NCI-H1694 treated with DMSO at 0.1 percent for 48 hours (cell line): ENCODE measurements at places on chromosomes 2 and 18.

- no peak for DNase-seq
These were observed 62.5 kb downstream of the CENPO start for GRCh38 chr2:24855726-24856125.

GRCh38 chr2:15147591-15147990, 413.5 kb downstream of the NBAS start:
- no peak for DNase-seq

DNA sequence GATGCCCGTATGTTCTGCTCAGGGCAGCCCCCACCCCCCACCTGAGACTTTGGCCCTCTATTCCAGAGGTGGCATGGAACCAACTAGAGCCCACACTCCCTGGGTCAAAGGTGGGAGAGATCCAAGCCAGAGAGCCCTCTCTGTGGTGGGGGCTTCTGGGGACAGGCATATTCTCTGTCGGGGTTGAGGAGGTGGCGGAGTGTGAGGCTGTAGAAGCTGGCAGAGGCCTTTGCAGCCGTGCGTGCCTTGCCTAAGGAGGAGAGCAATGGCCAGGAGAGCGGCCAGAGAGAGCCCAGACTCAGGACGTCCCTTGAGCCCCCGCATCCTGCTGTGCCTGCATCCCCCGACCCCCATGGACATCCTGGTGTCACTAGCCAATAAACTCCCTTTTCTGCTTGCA, 79.2 kb upstream of the HPCAL1 start:
- no peak for DNase-seq

DNA sequence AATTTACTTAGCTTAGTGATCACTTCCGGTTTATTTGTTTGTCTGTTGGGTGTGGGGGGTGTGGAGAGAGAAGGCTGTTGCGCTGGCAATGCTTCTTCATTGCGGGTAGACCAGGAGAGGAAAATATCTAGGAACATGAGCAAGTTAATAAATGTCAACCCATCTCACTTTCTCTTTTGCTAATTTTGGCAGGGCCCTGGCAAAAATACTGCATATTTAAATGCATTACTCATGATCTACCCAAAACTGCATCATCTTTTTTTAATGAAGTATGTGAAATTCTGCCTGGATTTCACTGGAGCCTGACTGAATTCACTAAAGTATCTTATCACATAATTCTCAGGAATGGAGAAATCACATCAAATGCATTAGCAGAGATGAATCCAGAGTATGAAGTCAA, 1131.0 kb upstream of the NXPH2 start:
- no peak for DNase-seq

- peak; percentile 57 for DNase-seq
These were observed 19.1 kb upstream of the ARHGAP25 start for GRCh38 chr2:68715353-68716041.

DNA sequence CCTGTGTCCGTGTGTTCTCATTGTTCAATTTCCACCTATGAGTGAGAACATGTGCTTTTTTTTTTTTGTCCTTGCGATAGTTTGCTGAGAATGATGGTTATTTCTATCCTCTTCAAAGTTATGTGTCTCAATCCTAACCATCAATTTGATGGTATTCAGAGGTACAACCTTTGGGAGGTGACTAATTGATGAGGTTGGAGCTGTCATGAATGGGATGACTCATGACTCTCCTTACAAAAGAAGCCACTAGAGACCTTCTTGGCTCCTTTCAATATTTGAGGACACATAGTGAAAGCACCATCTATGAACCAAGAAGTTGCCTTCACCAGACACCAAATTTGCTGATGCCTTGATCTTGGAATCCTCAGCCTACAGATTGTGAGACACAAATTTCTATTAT, 677.1 kb upstream of the DDX18 start:
- DNase-seq: no peak

DNA sequence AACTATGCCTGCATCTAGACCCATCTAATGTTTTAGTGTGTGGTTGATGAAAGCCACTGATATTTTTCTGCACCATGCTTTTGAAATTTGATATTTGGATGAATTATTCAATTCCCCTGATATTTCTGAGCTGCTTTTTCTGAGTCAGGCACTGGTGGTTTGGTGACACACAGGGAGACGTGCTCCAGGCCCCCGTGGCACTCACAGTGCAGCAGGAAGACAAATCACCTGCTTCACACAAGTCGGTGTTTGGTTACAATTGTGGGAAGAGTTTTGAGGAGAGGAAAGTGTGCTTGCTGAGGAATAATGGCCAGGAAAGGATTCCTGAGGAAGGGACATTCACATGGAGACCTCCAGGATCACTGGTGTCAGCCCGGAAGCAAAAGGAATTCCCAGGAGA, 179.7 kb downstream of the ACKR3 start:
- DNase-seq: no peak

DNA sequence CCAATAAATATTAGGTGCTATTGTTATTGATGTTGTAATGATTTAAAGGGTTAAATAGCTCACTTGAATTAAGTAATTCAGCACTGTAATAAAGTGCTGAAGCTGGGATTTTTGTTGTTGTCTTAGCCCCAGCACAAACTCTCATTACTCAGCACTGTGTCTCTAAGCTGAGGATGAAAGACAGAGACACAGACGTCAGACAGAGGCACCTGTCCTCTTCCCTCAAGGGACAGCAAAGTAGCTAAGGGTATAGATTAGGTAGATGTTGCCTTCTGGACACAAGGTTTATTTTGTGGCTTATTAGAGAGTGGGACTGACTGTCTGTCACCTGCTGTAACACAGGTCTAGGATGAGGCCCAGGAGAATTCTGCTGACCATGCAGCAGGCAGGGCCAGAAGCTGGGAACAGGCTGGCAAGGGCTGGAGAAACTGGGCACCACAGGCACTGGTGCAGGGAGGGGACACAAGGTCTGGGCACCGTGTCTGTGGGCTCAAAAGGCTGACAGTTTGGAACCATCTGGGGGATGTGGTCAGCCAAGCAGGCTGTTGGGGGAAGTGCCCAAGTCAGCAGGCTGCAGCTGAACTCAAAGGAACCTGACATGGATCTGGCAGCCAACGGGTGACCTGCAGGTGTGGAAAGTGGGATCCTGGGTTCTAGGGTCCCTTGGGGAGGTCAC, 20.0 kb upstream of the PTPN4 start:
- no peak for DNase-seq

- no peak for DNase-seq
These were observed 2.4 kb downstream of the POU3F3 start for GRCh38 chr2:104856086-104856972.

GRCh38 chr2:109563980-109564550, 49.7 kb downstream of the SEPTIN10 start:
- no peak for DNase-seq

DNA sequence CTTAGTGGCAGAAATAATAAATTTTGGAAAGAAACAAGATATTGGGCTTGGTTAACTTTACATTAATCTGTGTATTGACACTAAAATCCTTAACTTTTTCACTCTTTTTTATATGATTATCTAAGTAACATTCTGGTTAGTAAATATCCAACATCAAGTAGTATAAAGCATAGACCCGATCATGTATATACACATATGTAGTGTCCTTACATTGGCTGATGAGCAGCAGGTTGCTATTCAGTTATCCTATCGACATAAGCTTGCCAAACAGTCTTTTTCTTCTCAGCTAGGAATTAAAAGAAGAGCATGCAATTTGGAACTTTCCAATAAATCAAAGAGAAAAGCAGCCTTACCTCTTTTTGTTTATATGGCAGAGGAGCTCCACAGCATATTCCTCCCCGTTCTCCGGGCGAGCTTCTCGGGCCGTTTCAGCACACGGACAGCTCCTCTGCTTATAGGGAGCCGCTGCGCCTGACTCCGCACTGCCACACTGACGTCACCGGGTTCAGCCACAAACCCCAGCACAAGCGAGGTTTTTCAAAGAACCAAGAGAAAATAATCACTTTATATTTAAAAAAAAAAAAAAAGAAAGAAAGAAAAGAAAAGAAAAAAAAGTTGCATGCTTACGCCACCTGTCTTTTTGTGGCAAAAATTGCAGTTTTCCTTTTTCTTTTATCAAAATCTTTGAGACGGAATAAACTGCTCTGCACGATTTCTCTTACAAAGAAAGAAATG, at the start of gene SCG2:
Gene SCG2 (minus strand): TSS at position 430 of the 735 bp plus-strand sequence. CDS start 3,079 bp downstream, outside the sequence.
- peak; percentile 87 for DNase-seq

DNA sequence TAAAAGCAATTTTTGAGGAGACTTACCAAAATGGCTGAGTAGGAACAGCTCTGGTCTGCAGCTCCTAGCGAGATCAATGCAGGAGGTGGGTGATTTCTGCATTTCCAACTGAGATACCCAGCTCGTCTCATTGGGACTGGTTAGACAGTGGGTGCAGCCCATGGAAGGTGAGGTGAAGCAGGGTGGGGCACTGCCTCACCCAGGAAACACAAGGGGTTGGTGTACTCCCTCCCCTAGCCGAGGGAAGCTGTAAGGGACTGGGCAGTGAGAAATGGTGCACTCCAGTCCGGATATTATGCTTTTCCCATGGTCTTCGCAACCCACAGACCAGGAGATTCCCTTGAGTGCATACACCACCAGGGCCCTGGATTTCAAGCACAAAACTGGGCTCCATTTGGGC, 419.0 kb downstream of the NUP35 start:
- no peak for DNase-seq

DNA sequence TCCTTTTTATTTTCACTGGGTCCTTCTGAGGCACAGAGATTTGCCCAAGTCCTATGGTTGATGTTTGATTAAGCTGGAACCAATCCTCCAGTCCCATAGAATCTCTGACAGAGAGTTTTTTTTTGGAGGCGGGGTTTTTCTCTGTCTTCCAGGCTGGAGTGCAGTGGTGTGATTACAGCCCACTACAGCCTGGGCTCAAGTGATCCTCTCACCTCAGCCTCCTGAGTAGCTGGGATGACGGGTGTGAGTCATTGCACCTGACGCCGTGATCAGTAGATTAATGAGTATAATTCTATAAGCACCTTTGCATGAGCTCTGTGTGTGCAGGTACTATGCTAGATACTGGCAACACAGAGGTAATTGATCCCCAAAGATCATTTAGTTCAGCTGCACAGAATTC, 15.3 kb upstream of the TRPM8 start:
- no peak for DNase-seq

DNA sequence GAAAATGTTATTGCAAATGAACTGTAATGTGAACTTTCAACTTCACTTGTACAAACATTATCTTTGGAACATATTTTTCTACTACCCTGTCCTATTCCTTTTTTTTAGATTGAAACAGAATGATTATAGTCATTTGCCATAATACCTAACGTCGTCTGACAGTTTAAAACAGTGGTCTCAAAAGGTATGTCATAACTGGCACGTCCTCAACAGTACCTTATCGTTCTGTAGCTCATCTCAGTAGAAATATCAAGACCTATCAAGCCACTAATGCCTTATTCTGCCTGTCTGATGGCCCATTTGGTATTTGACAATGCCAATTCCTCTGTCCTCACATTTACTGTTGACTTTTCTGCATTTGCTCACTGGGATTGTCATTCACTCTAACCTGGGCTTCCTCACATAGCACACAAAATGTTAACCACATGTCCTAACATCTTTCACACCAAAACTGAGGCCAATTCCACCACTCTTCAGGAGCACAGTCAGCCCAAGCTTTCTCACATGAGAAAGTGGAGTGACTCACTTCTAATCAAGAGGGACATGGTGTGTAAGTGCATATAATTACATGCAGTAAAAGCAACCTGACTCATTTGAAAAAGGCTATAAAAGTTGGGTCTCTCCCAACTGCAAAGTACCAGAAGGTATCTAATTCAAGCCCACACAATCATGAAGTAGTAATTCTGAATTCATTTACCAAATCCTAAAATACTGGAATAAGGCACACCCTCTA, 34.8 kb downstream of the DNER start:
- no peak for DNase-seq

GRCh38 chr18:35581898-35582641, 530 bp downstream of the GALNT1 start:
- DNase-seq: no peak

DNA sequence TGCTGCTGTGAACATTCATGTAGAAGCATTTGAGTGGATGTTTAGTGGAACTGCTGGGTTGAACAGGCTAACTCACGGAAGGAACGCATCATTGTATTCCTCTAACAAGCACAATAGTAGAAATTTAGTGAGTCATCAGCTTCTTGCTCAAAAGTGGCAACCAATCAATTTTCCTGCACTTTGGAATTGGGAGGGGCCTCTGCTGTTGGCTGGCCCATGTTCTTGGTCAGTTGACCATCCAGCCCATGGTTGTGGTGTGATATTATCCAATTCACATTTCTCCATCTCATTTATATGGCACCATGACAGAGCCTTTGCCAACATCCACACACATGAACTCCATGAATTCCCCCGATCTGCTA, 95.0 kb downstream of the TNFRSF11A start:
- no peak for DNase-seq

- no peak for DNase-seq
These were observed 206.5 kb downstream of the PDE1A start for GRCh38 chr2:182220335-182220734.

DNA sequence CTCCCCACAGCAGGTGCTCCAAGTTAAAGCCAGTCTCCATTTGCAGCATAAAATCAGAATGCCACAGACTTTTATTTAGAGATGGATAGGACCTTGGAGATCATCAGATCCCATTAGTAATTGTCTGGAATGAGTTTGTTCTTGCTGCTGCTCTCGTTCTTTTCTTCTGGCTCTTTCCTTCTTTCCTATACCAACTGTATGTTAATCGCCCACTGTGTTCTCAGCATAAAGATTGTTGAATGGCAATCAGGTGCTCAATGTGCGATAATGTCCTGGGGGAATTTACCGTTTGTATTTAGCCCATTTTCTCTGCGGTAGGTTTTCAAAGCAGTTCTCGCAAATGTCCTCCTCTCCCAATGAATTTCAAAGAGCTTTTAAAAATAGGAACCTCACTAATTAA, 3.3 kb downstream of the GPR39 start:
- DNase-seq: no peak

DNA sequence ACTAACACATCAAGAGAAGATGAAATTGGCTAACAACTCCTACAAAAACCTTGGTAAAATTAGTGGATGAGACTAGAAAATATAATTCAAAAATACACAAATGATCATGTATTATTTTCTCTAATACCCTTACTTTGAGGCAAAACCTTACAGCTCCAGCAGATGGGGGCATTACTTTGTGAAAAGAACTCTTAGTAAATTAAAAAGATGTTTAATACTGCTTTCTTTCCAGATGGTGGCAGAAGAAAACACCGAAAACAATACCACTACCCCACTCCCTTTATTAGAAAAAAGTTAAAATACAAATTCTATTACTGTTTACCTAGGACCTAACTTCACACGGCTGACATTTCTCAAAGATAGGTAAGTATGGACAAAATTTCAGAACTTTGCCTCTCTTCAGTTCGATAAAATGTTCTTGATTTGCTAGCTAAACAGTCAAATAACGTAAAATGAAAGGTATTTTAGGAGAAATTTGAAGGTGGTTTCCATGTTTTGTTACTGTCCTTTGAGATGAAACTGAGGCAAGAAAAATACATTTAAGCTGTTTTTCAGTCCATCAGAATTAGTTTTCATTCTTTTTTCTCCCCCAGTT, 30.6 kb downstream of the ORC4 start:
- peak; percentile 64 for DNase-seq

DNA sequence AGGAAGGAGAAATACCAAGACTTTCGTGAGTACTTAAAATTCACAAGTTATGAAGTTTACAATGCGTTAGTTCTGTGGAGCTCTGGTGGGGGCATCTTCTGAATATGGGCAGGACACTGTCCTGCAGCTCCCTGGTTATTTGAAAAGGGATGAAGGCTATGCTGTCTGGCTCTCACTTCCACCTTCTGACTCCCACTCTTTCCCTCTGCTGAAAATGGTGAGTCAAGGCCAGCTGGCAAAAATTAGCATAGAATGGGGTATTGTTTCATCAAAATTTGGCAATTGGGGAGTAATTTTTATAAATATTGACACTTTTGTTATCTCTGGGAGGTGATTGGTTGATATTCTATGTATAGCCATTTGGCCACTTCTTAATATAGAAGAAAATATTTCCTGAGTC, 177.4 kb downstream of the PARD3B start:
- DNase-seq: no peak
